Activated T-cell treated with anti-CD3 and anti-CD28 coated beads for 24 hours (primary cell): ENCODE measurements at places on chromosomes 4 and X.

DNA sequence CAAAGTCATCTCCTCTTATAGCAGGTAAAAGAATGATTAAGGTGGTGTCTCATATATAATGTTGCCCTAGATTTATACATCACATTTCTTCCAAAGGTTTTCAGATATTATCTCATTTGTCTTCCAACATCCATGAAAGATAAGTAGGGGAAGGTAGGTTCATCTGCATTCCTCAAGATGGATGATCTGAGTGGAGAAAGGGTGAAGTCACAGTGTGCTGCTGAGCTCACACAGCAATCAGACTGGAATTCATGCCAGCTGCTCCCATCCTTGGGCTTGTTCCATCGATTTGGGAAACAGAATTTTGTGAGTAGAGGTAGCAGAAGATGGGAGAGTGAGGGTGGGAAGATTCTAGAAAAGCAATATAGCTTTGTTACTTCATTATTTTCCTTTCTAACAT lies 482.4 kb downstream of the INPP4B start:
- DNase-seq, result no peak

DNA sequence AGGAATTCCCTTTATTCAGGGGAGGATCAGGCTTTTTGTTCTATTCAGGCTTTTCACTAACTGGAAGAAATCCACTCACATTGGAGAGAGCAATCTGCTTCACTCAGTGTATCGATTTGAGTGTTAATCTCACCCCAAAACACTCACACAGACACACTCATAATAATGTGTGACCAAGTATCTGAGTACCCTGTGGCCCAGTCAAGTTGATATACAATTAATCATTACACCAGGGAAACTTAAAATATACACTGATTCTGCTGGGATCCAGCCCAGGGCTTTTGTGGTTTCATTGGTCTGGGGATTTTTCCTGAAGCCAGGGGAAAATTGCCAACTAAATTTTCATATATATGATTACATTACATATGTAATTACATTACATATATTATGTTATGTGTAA lies 44.0 kb upstream of the GATB start:
- DNase-seq, result no peak

DNA sequence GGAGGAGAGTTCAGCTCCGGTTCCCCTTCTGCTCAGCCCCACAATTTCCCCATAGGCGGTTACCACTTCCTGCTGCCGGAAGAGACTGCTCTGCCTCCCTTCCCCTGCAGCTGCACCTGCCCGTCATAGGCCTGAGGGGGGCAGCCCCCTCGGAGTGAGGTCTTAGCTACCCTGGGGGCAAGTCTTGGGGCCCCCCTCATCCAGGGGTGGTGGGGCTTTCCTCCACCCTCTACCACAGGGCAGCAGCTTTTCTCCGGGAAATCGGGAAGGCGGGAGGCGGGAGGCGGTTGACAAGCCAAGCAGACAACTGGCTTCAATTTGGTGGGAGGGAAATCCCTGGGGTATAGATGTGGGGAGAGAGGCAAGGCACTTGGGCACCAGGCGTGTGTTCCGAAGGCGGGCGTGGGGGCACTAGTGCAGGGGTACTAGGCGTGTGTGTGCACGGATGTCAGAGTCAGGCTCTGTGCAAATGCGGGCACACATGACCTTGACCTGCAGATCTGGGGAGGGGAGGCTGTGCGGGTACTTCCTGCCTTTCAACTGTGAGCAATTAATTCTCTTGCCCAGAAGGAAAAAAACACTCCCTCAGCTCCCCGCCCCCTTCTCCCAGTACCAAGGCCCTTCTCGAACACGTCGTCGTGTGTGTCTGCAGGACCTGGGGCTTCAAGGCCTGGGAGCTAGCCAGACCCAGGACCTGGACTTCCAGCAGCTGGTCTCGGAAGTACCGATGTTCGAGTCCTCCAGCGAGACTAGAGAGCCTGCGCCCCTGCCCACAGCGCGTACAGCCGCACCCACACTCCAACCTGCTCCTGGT lies 1.0 kb upstream of the ARHGAP4 start:
- peak; percentile 65 for DNase-seq

- no peak for DNase-seq
Measured at GRCh38 chrX:531611-531936, 99.0 kb upstream of the SHOX start.

DNA sequence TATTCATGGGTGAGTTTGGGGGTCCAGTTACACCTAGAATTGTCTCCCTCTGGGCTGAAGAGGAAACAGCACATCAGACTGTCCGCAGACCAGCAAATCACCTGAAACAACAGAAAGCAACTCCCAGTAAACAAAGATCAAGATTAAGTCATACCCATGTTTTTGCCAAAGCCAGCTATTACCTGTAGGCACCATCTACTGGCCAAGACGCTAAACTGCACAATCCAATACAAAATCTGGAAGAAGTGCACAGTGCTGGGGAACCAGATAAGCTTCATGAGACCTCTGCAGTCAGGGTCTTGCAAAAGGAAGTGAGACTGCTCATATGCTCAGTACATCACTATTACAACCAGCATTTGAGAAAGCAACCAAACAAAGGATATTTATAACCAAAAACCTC lies 157.5 kb upstream of the ITM2A start:
- DNase-seq, result no peak

GRCh38 chrX:40158036-40158706 lies 60.4 kb upstream of the BCOR start:
- DNase-seq, result no peak

- DNase-seq, result no peak
Measured at GRCh38 chr4:181478656-181479055, 764.5 kb upstream of the TENM3 start.

DNA sequence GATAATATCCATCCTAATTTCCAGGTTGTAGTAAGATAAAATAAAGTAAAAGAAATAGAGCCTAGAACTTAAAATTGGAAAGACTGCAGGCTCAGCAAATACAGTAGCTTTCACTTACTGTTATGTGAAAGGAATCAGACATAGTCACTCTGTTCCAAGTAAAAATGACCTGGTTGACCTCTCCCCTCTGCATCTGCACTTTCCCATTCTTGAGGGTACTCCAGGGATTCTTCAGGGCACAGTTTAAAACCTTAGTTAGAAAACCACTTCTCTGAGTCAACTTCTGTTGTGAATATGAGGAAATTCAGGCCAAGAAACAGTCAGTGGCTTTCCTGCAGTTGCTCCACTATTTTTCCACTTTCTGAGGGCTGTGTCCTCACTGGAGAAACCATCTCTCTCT lies 42.9 kb downstream of the FRAS1 start:
- DNase-seq, result no peak

GRCh38 chr4:15488658-15489470 lies 19.2 kb downstream of the CC2D2A start:
- no peak for DNase-seq

DNA sequence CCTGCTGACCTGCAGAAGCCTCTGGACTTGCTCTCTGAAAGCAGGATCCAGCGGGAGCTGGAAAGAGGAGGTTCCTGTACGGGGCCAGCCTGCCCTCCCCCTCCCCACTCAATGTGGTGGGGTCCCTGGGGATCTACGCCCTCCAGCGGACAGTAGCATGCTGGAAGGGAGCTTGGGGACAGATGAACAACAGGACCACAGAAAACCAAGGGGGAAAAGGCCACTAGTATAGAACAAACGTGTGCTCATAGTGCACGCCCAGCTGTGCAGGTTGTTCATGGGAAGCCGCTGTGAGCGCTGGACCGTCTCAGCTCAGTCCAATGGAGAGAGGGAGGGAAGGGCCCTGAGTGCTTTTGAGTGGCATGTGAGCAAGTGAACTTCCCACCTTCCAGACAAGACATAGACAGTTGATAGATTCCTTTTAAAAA lies 15.8 kb downstream of the HMX1 start:
- no peak for DNase-seq

DNA sequence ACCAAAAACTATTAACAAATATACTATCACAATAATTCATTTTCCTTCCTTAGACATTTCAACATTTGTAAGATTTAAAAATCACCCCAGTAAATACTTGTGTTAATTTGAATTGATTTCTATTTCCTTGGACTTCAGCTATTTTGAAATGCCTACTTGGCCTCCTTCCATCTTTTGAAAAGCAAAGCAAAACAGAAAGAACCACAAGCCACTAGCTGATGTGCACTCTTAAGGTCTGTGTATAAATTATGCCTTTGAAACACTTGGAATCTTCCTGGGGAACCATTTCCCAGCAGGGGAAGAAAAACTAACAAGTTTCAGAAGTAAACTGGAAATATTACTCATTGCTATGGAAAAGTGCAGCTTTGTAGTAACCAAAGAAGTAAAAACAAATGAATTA lies 139.8 kb downstream of the CLCN4 start:
- no peak for DNase-seq

- no peak for DNase-seq
Measured at GRCh38 chr4:113641025-113641431, 120.5 kb downstream of the CAMK2D start.

DNA sequence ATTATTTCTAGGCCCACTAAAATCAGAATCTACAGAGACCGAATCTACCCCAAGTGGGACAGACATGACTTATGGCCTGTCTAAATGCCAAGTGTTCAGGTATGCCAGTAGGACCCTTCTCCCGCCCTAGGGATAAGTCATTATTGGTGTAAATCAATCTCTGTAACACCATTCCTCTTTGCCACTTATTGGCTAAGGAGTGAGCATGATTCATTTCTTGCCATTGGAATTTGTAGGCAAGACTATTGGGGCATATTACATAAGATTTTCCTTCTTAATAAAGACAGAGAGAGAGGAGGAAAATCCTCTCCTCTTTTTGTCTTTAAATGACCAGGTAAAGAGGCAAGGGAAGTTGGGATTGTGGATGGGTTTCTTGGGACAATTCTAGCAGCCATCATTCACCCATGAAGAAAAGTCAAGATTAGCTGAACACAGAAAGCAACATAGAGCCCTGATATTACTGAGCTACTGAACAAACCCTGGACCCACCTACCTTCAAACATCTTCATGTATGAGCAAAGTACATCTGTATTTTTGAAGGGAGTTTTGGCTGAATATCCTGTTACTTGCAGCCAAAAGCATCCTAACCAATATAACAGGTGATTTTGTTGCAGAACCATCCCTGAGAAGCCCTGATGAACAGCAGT lies 2.6 kb downstream of the SLC9B2 start:
- DNase-seq, result no peak

DNA sequence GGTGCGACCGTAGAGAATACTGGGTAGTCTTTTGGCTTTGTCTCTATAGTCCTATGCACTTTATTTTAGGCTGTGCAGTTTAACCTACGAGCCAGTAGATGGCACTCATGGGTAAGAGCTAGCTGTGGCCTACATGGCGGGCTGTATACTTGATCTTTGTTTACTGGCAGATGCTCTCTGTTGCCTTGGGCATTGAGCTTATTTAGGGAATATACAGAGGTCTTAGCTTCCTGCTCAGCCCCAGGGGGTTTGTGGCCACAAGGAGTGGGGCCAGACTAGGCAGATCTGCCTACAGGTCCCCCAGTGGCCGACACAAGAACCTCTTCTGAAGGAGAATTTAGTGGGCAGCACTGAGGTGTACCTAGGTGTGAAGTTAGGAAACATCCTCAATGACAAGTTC lies 227.6 kb upstream of the HDX start:
- no peak for DNase-seq

- DNase-seq, result no peak
Measured at GRCh38 chrX:19388741-19389140, 45.0 kb downstream of the PDHA1 start.

DNA sequence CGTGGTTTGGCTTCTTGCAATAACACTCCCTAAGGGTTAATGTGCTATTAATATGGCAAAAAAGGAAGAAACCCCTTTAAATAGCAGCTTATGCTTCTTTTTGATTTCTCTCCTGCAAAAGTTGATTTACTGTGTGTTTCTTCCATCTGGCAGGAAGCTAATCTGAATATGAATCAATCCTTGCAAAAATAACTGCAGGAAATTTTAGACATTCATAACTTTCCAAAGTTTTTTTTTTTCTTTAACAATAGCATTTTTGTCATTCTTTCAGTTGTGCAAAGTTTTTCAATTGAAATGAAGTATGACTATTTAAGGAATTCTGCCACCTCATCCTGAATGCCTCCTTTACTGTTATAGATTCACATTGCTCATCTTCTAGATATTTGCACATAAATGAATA lies 115.6 kb downstream of the SPANXA1 start:
- DNase-seq, result no peak

- no peak for DNase-seq
Measured at GRCh38 chr4:176758323-176758722, 34.4 kb downstream of the VEGFC start.

DNA sequence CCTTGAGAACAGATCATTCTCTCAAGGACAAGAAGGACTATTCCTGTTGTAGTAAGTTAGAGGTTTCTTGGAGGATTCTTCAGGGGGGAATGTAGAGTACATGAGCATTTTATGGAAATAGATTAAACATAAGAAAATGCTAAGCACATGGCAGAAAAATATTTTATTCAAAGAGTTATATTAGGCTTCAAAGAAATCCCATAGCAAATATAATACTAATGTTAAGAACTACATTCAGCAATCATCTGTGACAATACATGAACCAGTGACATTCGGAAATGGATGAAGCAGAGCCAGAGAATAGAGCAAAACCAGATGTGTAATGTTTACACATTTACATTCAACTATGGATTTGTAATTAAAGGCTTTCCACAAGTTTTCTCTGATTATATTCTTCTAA lies 288.6 kb downstream of the NAF1 start:
- DNase-seq, result no peak

GRCh38 chrX:132740316-132741123 lies 217.9 kb downstream of the HS6ST2 start:
- no peak for DNase-seq

- DNase-seq, result no peak
Measured at GRCh38 chrX:123625952-123626351, 106.9 kb downstream of the THOC2 start.

DNA sequence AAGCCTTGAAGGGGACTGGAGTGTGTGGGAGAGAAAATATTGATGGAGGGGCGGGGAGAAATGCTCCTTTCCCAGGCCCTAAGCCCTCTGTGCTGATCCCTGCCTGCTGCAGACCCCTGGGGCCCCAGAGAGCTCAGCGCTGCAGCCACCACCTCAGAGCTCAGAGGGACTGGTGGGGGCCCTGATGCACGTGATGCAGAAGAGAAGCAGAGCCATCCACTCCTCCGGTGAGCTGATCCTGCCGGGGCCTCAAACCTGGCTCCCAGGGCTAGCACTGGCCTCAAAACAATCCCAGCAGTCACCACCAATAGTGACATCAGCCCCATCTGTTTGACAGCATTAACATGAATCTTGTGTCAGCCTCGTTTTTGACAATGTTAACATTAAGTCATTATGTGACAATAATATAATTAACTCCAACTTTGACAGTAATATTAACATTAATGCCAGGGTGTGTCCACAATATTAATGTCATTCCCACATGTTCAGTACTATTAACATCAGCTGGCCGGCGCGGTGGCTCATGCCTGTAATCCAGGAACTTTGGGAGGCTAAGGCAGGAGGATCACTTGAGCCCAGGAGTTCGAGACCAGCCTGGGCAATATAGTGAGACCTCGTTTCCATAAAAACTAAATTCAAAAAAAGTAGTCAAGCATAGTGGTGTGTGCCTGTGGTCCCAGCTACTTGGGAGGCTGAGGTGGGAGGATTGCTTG lies 5.8 kb downstream of the WAS start:
- no peak for DNase-seq
